ENCODE measurements at places on chromosomes 7 and 10. TPM values are rescaled to one million over a fixed set of nuclear protein-coding genes. Genes with fewer than 3 reads are reported as not detected.

GRCh38 chr7:143279186-143280098, 5.3 kb upstream of the TMEM139 start:
- H3K36me3 ChIP-seq: no peaks in the 10 kb centered on the region
- H3K4me3 ChIP-seq: peak overlapping the region; percentile 85
- H3K4me1 ChIP-seq: peaks cover 40% of the 10 kb centered on the region

GRCh38 chr10:24701447-24701846, 22.2 kb downstream of the ARHGAP21 start:
- peak; percentile 72 for DNase-seq
- peak overlapping the region; percentile 51 for H3K27ac ChIP-seq
- H3K27me3 ChIP-seq: no peaks in the 10 kb centered on the region
- H3K4me3 ChIP-seq: no peak overlapping the region
- H3K4me1 ChIP-seq: peaks cover 19% of the 10 kb centered on the region
- H3K36me3 ChIP-seq: no peaks in the 10 kb centered on the region

DNA sequence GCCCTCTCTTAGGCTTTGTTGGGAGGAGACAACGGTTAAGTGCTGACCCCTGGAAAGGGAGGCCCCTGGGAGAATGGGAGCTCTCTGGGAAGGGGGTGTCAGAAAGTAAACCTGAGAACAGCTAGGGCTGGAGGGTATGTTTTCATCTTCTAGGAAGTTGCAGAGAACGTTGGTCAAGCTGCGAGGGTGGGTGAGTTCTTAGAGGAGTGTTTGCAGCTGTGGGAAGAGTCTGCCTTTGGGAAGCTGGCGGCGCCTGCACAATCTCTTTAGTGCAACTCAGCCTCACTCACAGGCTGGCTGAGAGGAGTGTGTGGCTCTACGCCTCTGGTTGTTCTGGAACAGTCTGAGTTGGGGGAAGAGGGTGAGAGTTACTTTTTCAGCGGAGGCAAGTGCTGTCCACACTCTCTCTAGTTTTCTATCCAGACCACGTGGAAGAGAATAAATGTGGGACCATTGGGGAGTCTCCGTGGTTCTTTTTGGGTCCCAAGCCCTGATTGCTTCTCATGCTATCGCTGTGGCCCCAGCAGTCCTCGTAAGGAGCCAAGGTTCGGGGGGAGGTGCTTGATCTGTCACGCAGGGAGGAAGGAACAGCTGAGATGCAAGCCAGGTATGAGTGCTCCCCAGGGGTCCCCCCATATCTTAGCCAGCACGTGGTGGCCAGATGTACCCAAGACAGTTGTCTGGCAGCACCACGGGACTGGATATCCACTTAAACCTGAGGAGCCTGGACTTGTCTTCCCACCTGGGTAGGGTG, 237.2 kb downstream of the BUB3 start:
- H3K4me3 ChIP-seq: no peak overlapping the region
- H3K36me3 ChIP-seq: no peaks in the 10 kb centered on the region
- H3K4me1 ChIP-seq: no peaks in the 10 kb centered on the region
- no peak for DNase-seq
- H3K27ac ChIP-seq: no peak overlapping the region

DNA sequence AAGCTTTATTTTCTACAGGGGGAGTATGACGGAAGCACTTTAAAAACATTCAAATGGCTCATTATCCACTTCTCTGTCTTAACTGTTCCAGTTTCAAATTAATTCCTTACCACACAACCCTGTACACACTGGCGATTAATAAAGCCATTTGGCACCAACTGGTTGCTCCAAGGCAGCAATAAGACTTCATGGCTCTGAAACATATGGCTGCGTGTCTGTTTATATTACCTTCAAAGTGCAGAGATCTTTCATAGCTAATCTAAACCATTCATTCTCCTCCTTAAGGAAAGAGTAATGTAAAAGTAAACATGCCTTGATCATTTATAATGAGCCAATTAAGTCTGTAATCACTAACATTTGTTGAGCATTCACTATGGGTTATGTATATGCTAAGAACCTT, 325.7 kb downstream of the PARD3 start:
- no peaks in the 10 kb centered on the region for H3K4me1 ChIP-seq
- no peak overlapping the region for H3K27ac ChIP-seq
- no peak overlapping the region for H3K4me3 ChIP-seq
- H3K36me3 ChIP-seq: no peaks in the 10 kb centered on the region

GRCh38 chr10:83959328-83959727, 180.0 kb upstream of the GHITM start:
- H3K4me3 ChIP-seq: no peak overlapping the region
- no peak for DNase-seq
- H3K27me3 ChIP-seq: no peaks in the 10 kb centered on the region
- H3K4me1 ChIP-seq: no peaks in the 10 kb centered on the region

DNA sequence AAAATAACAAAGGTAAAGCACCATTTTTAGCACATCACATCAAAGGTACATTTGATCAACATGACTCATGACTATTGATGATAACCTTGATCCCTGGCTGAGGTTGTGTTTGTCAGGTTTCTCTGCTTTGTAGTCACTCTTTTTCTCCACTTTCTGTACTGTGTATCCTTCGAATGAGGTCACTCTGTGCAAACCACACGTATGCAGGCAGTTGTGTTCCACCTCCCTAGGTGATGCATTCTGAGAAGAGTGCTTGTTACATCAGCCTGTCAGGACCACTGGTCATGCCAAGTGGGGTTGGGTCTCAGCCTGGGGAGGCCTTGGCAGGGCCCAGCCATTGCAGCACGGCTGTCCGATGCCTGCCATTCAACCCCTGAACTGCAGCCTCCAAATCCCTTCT, 62.8 kb upstream of the GJD4 start:
- peak overlapping the region; percentile 62 for H3K27ac ChIP-seq
- peaks cover 16% of the 10 kb centered on the region for H3K4me1 ChIP-seq
- H3K36me3 ChIP-seq: peaks cover 40% of the 10 kb centered on the region
- no peak overlapping the region for H3K4me3 ChIP-seq

DNA sequence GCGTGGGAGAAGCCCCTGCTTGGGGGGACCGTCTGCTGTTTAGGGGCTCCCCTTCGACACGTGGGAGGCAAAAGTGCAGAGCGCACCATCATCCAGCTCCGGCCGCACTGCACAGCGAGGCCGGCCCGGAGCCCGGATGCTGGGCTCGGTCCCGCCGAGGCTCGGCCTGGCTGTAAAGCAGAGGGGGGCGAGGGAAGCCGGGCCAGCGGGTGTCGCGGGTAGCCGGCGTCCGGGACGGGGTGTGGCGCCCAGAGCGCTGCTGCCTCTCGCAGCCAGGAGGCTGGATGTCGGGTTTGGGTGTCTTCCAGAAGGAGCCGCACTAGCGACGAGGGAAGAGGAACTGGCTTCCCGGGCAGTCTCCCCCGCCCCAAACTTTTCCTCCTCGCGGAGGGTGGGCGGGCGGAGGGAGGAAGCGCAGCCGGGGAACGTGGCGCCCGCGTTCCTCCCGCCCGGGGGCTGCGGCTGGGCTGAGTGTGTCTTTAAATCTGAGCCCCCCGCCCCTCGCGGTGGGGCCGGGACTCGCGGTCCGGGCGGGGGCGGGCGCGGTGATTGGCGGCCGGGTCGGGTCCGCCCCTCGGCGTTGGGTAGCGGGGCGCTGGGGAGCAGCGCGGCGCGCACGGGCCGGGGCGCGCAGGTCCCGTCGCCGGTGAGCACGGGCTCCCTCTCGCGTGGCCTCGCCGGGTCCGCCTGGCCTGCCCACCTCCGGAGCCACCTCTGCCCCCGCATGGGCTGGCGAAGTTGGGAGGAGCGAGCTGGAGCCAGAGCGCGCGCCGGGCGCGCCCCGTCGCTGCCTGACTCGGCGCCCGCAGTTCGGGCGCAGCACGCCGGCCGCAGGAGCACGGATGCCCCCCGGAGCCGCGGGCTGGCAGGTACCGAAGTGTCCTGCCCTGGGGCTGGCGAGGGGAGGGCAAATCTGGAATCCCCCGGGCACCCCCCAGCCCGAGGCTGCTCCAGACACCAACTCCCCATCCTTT, at the start of gene PALD1:
PALD1 (plus strand) TSS at position 577 of the 974 bp plus-strand sequence. CDS start 47,185 bp downstream, outside the sequence.
- peak within 1 kb of the TSS; percentile 84 for H3K4me3 ChIP-seq
- H3K4me1 ChIP-seq: peaks cover 37% of the 10 kb centered on the region
- H3K27me3 ChIP-seq: peaks cover 63% of the 10 kb centered on the region
- DNase-seq: peak; percentile 76
- peak within 1 kb of the TSS; percentile 84 for H3K27ac ChIP-seq
- H3K36me3 ChIP-seq: peaks cover 2% of the 10 kb centered on the region

DNA sequence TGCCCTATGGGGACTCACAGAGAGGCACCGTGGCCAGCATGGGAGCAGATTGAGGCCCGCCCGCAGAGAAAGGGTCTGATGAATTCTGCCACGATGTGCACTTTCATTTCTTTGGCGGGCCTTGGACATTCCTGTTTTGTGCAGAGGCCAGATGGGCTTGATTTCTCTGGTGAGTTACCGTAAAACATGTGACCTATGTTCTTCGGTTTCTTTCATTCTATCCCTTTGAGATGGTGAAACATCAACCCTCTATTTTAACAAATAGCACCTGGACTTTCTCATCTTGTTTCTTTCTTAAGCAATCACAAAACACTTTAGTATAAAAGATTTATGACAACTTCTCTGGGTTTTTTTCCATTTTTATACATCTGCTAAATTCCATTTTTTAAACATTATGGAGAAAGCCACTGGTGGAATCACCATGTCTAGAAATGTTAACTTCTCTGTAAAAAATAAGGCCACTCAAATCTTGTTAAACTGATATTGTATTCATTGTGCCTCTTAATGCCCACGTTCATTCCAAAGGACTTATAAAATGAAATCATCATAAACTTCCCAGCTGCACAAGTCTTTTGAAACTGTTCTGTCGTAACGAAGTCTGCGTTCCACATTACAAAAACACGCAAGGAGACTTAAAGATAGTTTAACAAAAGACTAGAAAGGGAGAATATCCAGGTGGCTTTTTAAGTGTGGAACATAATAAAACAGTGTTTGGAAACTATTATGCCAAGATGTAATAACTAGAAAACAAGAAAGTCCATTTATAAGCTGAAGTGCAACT, 21.4 kb upstream of the ODAD2 start:
- H3K4me3 ChIP-seq: no peak overlapping the region
- no peak overlapping the region for H3K27ac ChIP-seq
- no peaks in the 10 kb centered on the region for H3K4me1 ChIP-seq
- H3K27me3 ChIP-seq: peaks cover 4% of the 10 kb centered on the region

- no peak overlapping the region for H3K27ac ChIP-seq
- no peaks in the 10 kb centered on the region for H3K36me3 ChIP-seq
- H3K4me3 ChIP-seq: no peak overlapping the region
- DNase-seq: no peak
These were observed 29.3 kb downstream of the TNS3 start for GRCh38 chr7:47552621-47553020.

GRCh38 chr7:14419531-14419930, 430.1 kb upstream of the ETV1 start:
- H3K27me3 ChIP-seq: no peaks in the 10 kb centered on the region
- no peaks in the 10 kb centered on the region for H3K36me3 ChIP-seq
- H3K27ac ChIP-seq: no peak overlapping the region
- no peaks in the 10 kb centered on the region for H3K4me1 ChIP-seq
- H3K4me3 ChIP-seq: no peak overlapping the region
- DNase-seq: no peak

- no peaks in the 10 kb centered on the region for H3K36me3 ChIP-seq
- H3K4me3 ChIP-seq: no peak overlapping the region
- peaks cover 1% of the 10 kb centered on the region for H3K27me3 ChIP-seq
- no peak for DNase-seq
- H3K4me1 ChIP-seq: no peaks in the 10 kb centered on the region
These were observed 11.4 kb downstream of the NEBL start for GRCh38 chr10:20885678-20886077.

DNA sequence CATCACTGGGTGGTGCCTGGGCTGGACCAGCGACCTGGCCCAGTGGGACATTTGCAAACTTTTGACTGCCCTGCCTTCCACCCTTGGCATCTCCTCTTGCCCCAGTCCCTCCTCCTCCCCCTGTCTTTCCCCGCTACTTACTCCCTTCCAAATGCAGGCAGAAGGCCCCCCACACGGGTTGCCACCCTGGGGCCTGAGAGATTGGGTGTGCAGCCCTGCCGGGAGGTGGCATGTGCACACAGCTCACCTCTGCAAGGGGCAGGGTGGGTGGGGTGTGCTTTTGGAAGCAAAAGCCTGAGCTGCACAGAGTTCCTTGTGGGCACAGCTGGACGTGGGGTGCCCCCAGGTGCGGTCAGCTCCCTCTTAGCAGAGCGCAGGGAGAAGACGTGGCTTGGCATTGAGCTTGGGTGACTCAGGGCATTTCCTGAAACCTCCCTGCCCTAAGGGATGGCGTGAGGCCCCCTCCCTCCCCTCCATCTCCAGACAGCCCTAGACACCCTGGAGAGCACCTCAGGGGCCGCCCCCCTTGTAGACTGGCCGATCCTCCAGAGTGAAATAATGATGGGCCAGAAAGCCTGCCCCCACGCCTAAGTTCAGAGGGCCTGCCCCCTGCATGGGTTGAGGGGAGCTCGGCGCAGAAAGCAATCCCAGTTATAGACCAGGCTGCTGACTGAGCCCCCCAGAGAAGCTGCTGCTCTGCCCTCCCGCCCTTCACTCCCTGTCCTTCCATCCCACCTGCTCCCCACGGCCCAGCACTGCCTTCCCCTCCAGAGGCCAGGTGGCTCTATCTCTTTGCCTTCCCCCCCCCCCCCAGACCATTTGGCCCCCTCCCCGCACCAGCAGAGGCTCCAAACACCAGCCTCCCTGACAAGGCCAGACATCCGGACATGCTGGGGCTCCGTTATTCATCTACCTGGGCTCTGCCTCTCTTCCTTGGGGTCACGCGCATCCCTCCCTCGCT, 2.3 kb upstream of the SHH start:
- no peak overlapping the region for H3K27ac ChIP-seq
- no peaks in the 10 kb centered on the region for H3K36me3 ChIP-seq
- no peak for DNase-seq
- peaks cover 45% of the 10 kb centered on the region for H3K27me3 ChIP-seq
- H3K4me1 ChIP-seq: peaks cover 15% of the 10 kb centered on the region
- H3K4me3 ChIP-seq: no peak overlapping the region

DNA sequence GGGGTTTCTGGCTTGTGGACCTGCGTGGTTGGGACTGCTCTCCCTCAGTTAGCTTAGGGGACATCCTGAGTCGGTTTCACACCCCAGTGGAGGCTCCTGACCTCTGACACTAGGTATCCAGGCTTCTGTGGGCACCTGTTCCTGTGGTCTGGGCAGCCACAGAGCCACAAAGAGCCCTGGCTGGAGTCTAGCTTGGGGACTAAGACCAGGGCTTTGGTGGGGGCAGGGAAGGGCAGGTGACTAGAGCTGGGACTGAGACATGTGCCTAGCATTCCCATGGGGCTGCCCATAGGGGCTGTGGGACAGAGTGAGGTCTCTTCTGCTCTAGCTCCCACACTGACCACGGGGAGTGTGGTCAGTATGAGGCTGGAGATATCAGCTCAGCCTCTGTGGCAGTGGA, 4.0 kb upstream of the TMEM270 start:
- H3K4me3 ChIP-seq: no peak overlapping the region
- DNase-seq: no peak
- H3K36me3 ChIP-seq: no peaks in the 10 kb centered on the region
- H3K27me3 ChIP-seq: peaks cover 20% of the 10 kb centered on the region

- H3K36me3 ChIP-seq: peaks cover 28% of the 10 kb centered on the region
- no peak overlapping the region for H3K27ac ChIP-seq
- DNase-seq: no peak
- H3K27me3 ChIP-seq: no peaks in the 10 kb centered on the region
- H3K4me1 ChIP-seq: no peaks in the 10 kb centered on the region
- H3K4me3 ChIP-seq: no peak overlapping the region
These were observed 18.0 kb downstream of the RRP12 start for GRCh38 chr10:97383159-97383558.

GRCh38 chr7:27551803-27552400, 110.8 kb downstream of the HIBADH start:
- H3K36me3 ChIP-seq: no peaks in the 10 kb centered on the region
- no peaks in the 10 kb centered on the region for H3K27me3 ChIP-seq
- H3K4me1 ChIP-seq: no peaks in the 10 kb centered on the region
- H3K27ac ChIP-seq: no peak overlapping the region
- no peak for DNase-seq
- H3K4me3 ChIP-seq: no peak overlapping the region

GPR146 gene
- 2.5 TPM for total RNA-seq

SNCG gene
- total RNA-seq: 0.44 TPM

PRKAR1B gene
- total RNA-seq: 47.0 TPM

OR9A4 gene
- not detected for total RNA-seq

PRLHR gene
- not detected for total RNA-seq

CHRM2 gene
- not detected for total RNA-seq

DBF4 gene
- total RNA-seq: 65.7 TPM
